ENCODE measurements at places on chromosomes 3 and 15.
A peak's percentile ranks its signal among the peaks of the same experiment; 100 is the strongest.

- DNase-seq = no peak
Observed at GRCh38 chr3:137709011-137709601, 55.0 kb upstream of the SOX14 start.

DNA sequence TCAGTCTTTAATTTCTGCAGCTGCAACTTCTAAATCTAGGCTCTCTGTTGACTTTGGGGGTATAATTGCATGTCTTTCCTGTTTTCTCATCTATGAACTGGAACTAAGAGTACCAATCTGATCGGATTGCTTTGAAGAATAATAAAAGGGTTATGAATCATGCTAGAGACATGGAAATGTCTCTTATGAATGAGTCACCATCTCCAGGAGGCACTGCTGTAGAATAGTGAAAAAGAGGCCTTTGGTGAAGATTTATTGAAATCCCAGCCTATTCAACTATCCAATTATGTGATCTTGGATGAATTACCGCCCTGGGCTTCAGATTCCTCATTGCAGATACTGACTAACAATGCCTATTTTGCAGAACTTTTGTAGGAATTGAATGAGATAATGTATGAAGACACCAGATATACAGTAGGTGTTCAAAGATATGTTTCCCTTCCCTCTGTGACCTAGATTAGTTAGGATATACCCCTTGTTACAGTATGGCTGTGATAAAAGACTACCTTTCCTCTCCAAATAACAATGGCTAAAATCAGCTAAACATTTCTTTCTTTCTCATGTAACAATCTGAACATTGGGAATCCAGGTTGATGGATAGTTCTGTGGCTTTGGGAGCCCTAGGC lies 11.5 kb upstream of the CMTM8 start:
- peak; percentile 82 for DNase-seq

GRCh38 chr3:171873580-171873979 lies 30.4 kb downstream of the TMEM212 start:
- DNase-seq = no peak

- no peak for DNase-seq
Observed at GRCh38 chr3:108004647-108005046, 86.2 kb downstream of the CD47 start.

- DNase-seq = no peak
Observed at GRCh38 chr15:63176302-63176701, 13.1 kb upstream of the RAB8B start.

DNA sequence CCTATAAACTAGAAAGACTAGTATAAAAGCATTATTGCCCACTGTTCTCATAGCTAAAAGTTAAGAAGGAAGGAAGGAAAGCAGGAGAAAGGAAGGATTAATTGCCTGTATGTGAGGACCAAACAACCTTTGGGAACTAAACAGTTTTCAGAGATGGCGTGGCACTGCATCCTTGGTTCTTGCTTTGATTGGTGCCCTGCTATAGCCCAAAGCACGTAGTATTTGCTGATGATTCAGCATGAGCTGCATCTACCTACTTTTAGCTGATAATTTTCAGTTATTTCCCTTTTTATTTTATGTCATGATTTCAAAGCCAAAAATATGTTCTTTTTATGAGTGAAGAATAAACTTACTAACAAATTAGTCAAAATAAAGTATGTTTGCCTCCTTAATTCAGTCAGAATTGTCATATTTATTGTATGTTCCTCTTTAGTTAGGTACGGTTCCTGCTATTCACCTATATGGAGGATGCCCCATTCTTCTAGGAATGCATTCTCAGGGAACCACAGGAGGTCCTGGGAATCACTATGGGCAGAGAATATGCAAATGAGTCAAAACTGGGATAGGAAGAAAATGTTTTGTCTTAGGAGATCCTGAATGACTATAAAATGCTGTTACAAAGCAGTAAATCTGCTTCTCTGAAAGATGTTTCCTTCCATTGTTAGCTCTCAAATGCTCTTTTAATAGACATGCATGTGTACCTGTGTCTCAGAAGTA lies 65.4 kb upstream of the THSD4 start:
- DNase-seq = no peak

- no peak for DNase-seq
Observed at GRCh38 chr15:36177590-36178302, 401.7 kb upstream of the CDIN1 start.

DNA sequence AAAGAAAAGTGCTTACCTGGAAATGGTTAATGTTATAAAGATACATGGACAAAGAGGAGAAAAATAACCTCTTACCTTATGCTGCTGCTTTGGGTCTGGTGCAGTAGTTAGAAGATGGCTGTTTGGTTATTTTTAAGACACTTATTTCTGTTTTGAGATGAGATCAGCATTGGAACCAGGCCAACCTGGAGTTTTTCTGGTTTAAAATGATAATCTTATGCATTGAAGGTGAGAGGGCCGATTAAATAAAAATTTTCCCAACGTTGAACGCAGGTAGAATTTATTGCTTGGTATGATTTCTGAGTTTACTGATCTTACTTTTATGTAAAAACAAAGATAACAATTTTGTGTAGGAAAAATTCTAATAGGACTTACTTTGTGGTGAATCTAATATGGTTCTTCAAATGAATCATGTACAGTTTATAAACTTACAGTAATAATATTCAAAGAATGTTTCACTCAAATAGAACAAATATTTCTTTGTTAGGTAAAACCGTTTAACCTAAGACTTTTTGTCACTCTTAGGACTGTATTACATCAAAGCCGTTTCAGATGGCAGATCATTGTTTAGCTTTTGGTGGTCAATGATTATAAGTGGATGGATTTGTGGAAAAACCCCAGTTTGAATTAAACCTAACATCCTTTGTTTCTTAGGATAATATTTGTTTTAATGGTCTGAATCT lies 14.9 kb downstream of the UBE2E2 start:
- DNase-seq = no peak

GRCh38 chr3:150454622-150455021 lies 46.5 kb downstream of the TSC22D2 start:
- DNase-seq = no peak

DNA sequence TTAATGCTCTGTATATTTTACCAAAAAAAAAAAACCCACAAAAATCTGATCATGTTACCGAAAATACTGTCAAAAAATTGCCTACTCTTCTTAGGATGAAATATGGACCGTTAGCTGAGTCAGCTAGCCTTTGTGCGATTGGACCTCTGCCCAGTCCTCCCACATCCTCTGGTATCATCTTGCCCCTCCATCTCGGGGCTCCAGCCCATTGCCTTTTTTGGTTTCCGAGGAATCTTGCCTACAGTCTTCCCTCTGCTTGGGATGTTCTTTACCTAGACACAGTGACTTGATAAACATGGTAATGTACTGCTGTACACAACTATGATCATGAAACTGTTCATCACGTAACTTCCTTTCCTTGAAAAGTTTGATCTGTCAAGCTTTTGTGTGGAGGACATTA lies 371.4 kb downstream of the SV2B start:
- DNase-seq = no peak

DNA sequence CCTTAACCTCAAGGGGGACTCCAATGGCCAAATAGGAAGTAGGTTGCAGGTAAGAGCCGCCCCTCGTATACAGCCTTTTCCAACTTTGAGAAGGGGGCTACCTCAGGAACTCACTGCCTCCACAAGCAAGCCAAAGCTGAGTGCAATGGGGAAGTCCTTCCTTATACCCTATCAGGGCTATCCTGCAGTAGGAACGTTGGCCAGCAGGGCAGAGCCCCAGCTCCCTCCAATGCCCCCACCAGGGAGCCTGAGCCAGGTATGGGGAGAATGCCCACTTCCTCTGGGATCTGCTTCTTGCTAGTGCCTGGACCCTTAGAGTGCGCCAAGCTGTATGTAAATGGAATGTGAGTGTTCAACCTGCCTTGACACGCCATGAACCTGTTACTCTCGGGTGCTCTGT lies 16.3 kb downstream of the CACNA2D2 start:
- no peak for DNase-seq

DNA sequence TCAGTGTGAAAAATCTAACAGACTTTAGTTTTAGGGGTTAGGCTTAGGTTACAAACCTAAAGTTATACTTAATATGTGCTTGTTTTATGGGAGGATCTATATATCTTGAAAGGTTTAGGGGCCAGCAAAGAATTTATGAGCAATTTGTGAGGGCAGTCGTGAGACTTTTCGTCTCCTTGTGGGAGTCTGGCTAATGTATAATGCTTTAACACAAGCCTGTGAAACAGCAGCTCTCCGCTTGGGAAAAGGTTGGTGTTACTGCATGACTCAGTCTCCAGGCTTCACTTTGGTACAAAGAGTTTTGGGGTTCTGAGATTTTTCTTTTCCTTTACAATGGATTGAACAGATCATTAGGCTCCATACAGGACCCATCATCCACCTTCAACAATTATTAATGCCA lies 79.0 kb upstream of the MFGE8 start:
- no peak for DNase-seq

DNA sequence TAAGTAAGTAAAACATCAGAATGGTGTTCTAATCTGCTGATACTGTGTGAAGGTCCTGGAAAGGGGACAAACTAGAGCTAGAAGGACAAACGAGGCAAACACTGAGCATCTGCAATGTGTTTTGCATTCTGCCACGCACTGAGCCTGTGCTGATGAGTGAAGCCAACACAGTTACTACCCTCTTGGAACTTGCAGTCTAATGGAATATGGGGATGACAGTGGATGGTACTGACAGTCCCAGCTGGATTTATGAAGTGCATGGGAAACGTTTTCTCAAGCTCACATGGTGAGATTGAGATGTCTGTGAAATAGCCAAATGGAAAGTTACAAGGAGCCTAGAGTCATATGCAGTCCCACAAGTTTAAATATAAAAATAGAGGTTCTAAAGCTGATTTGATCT lies 86.6 kb downstream of the FOXB1 start:
- DNase-seq = no peak

DNA sequence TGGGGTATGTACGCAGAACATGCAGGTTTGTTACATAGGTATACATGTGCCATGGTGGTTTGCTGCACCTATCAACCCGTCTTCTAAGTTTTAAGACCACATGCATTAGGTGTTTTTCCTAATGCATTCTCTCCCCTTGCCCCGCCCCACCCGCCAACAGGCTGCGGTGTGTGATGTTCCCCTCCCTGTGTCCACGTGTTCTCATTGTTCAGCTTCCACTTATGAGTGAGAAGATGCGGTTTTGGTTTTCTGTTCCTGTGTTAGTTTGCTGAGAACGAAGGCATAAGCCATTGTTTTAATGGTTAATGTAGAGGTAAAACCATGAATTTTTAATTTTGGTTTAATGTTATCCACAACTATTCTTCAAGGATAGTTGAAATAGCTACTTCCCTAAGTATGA lies 346.8 kb upstream of the EPHA6 start:
- no peak for DNase-seq

DNA sequence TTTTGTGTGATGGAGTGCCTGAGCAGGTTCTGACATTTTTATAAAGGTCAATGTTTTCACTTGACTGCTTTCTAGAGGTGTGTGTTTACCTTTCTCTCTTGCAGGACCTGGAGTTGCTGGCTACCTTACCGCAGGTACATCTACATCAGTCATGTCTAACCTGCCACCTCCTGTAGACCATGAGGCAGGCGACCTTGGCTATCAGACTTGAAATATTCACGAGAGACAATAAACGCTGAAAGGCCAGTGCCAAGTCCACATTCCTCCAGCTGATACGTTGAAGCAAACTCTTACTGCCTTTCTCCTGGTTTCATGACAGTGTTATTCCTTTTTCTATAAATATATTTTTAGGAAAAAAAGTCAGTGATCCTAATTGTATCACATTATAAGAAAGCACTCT lies 59.0 kb upstream of the ACKR4 start:
- DNase-seq = no peak

GRCh38 chr3:113136071-113136470 lies 75.3 kb upstream of the BOC start:
- no peak for DNase-seq

- DNase-seq = no peak
Observed at GRCh38 chr3:82004266-82004665, 242.8 kb upstream of the GBE1 start.

DNA sequence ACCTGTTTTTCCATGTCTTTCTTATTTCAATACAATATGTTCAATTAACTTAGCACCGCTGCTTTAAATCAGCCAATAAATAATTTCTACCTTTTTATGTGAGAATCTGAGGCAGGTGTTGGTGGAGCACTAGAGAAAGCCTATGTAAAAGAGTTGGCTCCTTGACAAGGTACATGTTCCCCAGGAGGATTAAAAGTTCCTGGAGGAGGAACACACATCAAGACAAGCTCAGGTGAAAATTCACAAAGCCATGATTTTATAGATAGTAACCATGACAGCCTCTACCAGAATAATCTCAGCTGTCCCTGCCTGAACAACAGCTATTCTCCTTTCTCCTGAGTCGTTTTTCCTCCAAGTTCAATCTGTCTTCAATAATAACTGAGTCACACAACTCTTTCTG lies 3.4 kb upstream of the ZBED2 start:
- no peak for DNase-seq

DNA sequence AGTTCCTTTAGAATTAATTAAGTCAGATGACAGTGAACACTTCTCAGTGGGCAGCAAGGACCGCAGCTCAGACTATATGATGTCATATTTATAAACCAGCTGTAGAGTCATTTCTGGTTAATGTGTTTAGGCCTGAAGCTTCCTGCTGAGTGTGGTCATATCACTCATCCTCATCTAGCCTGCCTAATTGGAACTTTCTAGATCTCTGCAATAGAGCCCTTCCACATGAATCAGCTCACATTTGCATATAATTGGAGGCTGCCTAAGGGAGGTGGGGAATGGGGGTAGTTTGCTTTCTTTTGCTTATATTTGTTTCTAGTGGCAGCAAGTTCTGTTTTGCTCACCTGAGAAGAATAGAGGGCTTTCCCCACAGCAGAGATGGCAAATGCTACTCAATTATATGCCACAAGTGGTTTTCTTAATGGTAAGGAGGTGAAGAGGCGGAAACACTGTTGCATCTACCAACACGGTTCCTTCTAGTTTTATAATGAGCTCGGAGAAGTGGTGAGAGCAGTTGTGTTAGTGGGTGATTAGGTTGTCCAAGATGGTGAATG lies 148.1 kb downstream of the KLHL25 start:
- DNase-seq = no peak

DNA sequence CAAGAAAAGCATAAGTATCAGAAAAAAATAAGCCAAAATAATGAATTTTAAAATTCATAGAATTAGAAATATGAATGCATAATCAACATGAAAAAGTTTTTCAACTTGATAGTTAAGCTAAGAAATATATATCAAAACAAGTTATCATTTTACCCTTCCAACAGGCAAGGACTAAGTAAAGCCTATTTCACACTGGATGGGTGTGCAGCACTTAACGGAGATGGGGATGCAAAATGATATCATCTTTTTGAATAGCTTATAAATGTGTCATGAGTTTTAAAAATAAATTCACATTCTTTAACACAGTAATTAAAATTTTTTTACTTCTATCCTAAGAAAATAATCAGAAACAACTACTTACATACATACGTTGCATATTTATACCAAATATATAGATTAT lies 20.9 kb downstream of the PIK3R4 start:
- no peak for DNase-seq

DNA sequence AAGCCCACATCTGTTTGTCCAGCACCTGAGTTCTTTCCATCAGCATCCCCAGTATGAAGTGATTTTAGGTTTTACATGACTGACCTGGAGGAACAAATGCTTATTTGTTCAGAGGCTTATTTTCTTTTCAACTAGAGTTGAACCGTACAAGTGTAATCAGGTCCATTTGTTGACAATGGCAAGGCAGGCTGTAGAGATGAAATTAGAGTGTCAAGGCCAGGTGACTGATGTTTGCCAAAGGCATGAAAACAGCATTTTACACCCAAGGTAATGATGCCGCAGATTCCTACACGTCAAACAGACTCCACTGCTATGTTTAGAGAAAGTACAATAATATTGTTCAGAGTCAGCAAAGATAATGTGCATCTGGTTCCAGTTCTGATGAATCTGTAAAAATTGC lies 96.5 kb downstream of the KCNAB1 start:
- no peak for DNase-seq

Data from skeletal muscle cell (primary cell).